ENCODE measurements at places on chromosomes 7 and 10.

- DNase-seq = no peak
Observed at GRCh38 chr10:11318826-11319598, 292.4 kb downstream of the USP6NL start.

- no peak for DNase-seq
Observed at GRCh38 chr7:129739427-129739826, 127.9 kb downstream of the NRF1 start.

DNA sequence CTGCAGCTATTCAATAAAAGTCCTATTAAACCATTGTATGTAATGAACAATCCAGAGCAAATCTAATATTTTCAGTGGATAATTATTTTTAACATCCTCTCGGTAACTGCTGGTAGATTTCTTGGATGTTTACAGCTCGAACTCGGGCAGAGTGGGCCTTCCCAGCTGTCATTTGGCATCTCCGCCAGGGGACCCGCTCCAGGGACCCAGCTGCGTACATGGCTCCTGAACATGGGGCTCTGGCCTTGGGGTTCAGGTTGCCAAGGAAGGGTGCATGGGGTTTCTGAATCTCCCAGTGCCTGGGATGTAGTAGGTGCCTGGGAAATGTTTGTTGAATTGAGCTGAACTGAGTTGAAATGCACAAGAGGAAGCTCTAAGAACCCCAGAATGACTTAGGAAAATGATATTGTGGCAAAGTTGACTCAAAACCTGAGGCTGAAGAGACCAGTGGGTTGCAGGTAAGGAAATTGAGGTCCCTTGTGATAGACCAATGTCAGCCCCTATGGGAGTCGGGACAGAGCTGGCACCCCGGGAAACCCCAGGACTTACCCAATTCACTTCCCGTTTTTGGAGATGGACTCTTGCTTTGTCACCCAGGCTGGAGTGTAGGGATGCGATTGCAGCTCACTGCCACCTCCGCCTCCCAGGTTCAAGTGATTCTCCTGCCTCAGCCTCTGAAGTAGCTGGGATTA lies 228.4 kb downstream of the CUX1 start:
- no peak for DNase-seq

DNA sequence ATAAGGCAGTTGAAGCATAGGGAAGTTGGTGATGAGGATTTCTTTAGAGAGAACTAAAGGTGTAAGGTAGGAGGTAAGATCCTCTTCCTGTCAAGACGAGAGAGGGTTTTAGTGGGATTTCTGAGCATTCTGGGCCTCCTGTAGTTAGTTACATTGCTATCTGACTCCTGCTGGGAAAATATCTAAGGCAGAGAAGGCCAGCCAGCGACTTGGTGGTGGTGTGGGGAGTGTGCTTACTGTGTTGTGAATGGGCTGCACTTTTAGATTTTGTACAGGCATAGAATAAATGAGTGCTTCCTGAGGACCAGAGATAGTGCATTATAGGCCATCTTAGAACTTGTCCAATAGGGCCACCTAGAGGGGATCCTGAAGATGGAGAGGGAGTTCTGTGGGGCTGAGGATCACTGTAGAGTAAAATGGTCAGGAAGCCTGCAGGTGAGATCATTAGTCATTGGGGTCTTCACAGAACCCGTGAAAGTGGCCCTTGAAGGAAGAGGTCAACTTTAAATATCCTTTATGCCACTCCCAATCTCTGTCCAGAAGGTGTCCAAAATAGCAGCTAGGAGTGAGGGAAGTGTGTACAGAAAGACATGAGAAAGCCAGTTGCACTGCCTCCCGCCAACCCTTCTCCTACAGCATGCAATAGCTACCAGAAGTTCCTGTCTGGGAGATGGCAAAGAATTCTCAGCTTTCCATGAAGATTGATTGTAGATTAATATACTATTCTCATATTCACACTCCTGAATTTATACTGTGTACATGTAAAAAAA lies 266.6 kb downstream of the POLR1F start:
- DNase-seq = no peak

- no peak for DNase-seq
Observed at GRCh38 chr7:27367933-27368549, 125.4 kb downstream of the EVX1 start.

DNA sequence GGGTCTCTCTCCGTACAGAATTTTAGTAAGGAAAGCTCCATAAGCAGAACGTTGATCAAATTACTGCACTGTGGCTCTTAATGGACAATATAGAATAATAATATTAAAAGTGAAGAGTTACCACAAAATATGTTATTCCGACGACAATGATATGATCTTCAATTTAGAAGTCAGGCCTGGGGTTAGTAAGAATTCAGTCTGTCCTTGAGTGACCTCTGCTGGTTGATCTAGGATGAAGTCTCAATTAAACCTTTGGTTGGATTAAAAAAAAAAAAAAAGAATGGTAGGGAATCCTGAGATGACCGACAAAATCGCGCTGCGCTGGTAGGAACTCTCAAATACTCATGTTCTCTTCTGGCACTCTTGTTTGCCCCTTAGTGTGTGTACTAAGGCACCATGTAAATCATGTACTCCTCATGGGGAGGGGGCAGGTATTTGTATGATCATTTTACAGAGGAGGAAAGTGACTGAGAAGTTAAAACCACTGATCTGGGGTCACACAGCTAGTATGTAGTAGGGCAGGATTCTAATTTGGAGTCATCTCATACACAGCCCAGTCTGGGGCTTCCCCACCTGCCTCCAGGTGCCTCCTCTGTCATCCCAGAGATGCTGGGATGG lies 161.3 kb upstream of the NPVF start:
- no peak for DNase-seq

DNA sequence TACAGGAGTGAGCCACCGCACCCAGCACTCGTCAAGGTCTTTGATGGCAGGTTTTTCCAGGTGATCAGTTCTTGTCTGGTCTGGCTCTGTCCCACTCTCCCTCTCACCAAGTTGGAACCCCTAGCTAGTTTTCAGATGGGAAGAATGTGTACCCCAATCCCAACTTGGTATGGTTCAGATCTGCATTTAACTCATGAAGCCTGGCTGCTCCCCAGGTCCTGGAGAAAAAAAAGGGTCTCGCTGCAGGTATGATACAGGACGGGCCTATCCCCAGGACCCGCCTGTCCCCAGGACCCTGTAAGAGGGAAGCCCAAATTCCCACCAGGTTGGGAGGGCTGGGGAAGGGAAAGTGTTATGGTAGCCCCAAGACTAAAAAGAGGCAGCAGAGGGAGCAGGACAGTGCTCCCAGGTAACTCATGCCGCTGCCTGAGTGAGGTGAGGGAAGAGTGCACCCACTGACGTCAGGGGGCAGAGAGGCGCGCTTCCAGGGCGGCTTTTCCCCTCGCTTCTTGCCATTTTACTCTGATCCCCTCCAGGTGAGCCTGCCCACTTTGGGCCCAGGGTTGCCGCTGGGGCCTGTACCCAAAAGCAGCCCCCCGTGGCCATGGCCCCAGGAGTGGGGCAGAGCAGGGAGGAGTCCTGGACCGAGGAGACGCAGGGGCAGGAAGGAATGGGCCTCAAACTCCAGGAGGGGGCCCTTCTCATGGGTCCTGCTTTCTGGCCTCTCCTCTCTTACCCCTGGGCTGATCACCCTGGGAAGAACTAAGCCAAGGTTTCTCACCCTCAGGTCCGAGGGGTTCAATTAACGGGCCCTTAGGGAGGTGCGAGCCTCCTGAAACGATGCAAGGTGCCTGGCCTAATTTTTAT lies 36.4 kb upstream of the SRRM3 start:
- DNase-seq = no peak

DNA sequence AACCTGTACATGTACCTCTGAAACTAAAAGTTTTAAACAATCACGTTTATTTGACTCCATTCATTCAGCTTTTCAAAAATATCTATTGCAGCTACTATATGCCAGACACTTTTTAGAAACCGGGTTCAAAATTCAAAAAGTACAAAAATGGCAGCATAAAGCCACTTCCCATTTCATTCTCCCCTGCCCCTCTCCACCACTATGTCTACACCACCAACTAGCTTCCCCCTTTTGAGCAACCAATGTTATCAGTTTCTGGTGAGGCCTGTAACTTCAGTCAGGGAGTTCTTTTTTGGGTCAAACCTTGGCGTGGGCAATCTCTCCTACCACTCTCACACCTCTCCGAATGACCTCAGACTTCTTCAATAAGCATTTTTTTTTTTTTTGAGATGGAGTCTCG lies 11.5 kb upstream of the HHEX start:
- DNase-seq = no peak

GRCh38 chr7:1418505-1419309 lies 40.6 kb downstream of the MICALL2 start:
- no peak for DNase-seq

- no peak for DNase-seq
Observed at GRCh38 chr10:3106928-3107425, 39.6 kb downstream of the PFKP start.

DNA sequence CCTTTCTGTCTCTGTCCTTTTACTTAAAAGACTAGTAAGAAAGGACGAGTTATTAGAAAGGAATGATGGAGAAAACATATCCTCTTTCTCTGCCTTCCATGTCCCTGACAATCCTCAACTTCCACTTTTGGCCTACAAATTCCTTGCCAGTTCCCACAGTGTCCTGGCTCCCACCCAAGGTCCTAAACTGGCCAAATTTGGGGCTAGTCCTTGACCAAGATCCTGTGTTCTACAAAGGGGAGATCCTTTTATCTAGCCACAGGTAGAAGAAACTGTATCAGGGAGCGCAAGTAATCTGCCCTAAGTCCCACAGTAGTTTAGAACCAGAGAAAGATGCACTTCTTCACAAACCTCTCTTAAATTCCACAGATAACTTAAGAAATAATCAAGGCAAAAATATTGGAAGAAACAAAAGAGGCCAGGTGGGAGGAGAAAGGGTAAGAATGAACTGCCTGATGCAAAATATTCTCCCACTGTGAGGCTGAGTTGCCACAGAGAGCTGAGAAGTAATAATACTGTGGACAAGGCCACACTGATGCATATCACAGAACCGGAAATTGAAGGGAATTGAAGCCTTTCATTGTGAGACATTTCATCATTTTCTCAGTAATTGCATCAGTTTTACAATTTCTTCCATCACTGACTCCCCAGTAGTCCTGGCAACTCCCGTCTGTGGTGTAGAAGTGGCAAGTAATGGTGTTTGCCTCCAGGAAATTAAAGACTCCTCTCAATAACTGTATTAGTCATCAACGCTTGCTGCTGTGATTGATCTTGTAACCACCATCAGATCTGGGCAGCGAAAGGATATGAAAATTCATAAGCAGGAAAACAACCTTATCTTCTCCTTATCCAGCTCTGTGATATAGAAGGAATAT lies 47.2 kb downstream of the DNAJC12 start:
- DNase-seq = no peak

- no peak for DNase-seq
Observed at GRCh38 chr10:46217752-46218453, 68.9 kb upstream of the ANTXRL start.

- DNase-seq = no peak
Observed at GRCh38 chr10:49131507-49132361, 2.1 kb downstream of the FAM170B start.

DNA sequence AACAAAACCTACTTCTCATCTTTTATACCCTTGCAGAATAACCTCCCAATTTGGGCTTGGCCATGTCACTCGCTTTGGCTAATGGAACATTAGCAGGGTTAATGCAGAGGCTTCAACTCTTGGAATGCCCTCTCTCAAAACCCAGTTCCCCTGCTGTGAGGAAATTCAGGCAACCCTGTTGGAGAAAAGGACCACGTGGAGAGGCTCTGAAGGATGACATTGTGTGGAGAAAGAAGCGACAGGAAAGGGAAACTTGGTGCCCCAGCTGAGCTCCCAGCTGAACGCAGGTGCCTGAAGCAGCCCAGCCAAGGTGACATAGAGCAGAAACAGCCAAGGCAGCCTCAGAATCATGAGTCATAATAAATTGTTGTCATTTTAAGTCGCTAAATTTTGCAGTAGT lies 214.2 kb upstream of the GHITM start:
- DNase-seq = no peak

- DNase-seq = no peak
Observed at GRCh38 chr10:34506786-34507185, 308.3 kb downstream of the PARD3 start.

DNA sequence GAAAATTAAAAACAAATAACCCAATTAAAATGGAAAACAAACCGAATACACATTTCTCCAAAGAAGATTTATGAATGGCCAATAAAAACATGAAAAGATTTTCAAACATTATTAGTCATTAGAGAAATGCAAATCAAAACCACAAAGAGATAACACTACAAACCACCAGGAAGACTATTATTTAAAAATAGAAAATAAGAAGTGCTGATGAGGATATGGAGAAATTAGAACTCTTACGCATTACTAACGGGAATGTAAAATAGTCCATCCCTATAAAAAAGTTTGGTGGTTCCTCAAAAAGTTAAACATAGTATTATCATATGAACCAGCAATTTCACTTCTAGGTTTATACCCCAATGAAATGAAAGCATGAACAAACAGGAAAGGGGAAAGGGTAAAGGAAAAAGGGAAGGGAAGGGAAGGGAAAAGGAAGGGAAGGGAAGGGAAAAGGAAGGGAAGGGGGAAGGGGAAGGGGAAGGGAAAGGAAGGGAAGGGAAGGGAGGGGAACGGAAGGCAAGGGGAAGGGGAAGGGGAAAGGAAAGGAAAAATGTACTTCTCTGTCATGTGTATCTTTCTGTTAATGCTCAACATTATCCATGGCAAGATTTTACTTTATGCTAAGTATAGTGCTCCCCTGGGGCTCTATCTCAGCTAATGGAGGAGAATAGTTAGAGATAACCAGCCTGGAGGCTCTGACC lies 125.3 kb upstream of the RSU1 start:
- DNase-seq = no peak

DNA sequence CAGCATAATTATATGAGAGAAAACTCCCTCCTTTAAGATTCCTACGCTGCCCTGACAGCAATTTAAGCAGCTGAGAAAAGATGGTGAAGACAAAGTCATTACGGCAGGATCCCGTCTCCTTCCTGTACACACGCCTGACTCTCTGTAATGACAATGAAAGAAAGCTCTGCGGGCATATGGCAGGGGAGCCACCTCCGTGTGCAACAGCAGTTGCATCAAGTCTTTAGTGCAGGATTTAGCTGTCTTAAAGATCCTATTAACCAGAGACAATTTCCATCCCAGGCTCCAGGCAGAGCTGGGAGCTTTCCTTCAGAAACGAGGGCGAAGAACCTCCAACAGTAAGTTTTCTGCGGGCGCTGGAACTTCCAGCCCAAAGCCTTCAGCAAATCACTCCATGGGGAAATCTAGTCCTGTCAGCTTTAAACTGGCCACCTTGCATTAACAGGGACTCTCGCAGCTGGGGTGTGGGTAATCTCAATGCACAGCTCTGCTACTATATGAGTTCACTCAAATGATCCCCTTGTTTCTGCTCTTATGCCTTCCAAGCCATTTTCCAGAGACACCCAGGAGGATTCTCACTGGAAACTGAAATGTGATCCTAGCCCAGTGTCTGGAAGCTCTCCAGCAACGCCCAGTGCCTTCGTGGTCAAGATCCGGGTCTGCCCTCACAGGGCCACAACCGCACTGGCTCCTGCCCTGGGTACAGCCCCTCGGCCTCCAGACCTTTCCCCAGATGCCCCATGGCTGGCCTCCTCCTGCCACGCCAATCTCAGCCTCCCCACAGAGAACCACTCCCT lies 74.9 kb downstream of the CTBP2 start:
- no peak for DNase-seq
